ENCODE measurements at places on chromosomes 16 and 17.

GRCh38 chr17:64157669-64158180 lies 27.8 kb upstream of the ERN1 start:
- DNase-seq, result no peak

DNA sequence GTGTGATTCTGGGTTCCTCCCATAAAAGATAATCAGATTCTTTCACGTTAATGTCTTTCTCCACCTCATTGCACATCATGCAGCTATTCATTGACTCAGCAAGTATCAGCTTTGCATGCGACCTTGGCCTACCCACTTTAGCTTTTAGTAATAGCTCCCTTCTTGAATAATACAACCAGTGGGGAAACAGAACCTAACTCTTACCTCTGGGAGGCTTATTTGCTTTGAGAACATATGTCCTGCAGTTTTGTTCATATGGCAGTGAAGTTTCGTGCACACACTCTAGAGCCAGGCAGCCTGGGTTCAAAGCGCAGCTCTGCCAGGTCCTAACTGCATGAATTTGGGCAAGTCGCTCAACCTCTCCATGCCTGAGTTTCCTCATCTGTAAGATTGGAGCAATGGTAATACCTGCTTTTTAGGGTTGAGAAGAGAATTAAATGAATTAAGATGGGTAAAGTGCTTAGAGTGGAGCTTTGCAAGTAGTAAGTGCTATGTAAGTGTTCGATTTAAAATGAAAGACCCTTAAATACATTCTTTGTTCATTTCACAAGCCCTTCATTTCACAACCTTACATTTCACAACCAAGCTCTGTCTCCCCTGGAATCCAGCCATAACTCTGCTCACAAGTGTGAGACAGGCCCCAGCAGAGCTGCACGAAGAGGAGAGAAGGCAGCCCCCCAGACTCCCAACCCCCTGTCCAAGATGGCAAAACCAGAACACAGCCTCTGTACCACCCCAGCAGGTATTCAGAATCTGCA lies 29.3 kb downstream of the MAPT start:
- no peak for DNase-seq

- no peak for DNase-seq
Observed at GRCh38 chr16:769184-769784, 8.8 kb downstream of the MSLN start.

GRCh38 chr16:24694931-24695330 lies 34.5 kb upstream of the TNRC6A start:
- no peak for DNase-seq

DNA sequence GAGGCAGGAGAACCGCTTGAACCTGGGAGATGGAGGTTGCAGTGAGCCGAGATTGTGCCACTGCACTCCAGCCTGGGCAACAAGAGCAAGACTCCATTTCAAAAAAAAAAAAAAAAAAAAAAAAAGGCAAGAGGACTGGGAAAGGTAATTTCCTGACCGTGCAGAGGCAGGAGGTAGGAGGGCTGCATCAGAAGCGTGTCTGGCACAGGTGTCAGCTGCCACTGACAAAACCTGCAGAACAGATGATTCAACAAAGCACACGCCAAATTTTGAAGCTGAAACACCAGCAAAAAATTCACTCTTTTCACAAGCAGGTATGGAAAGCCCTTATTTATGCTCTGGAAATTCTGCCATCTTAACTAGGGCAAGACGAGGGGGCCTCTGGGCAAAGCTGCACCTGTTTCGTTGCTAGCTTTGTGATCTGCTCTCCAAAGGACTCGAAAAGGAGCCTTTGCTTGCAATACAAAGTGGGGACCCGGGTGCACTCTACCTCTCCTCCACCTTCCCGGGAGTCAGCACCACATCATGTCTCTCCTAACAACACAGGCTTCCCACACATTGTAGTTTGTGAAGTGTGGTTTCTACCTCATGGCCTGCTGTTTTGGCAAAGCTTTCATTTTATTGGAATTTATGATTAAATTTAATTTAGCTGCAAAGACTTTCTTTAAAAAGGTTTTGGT lies 33.7 kb downstream of the USP22 start:
- DNase-seq, result no peak

DNA sequence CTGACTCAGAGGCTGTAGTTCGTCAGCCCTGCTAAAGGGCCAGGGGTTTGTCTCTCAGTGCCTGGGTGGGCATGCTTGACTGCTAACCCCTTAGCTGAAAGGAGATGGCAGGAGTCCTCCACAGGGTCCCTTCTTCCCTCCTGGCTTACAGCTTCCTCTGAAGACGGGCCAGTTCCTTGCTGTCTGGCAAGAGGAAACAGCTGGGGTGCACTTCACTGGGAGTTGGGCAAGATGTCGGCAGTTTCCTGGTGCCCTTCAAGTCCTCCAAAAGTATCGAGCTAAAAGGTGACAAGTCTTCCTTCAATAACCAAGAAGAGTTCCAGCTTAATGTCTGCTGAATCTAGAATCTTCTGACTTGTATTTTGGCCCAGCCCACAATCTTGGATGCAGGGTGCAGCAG lies 23.4 kb downstream of the NUP85 start:
- DNase-seq, result no peak

Data from activated T-cell treated with anti-CD3 and anti-CD28 coated beads for 1 hour (primary cell).